ENCODE measurements at places on chromosomes 11 and 22.
A peak's percentile ranks its signal among the peaks of the same experiment; 100 is the strongest.

GRCh38 chr11:74185695-74186094, 14.6 kb downstream of the PPME1 start:
- no peak for DNase-seq

GRCh38 chr11:68408512-68408911, 52.0 kb upstream of the PPP6R3 start:
- no peak for DNase-seq

DNA sequence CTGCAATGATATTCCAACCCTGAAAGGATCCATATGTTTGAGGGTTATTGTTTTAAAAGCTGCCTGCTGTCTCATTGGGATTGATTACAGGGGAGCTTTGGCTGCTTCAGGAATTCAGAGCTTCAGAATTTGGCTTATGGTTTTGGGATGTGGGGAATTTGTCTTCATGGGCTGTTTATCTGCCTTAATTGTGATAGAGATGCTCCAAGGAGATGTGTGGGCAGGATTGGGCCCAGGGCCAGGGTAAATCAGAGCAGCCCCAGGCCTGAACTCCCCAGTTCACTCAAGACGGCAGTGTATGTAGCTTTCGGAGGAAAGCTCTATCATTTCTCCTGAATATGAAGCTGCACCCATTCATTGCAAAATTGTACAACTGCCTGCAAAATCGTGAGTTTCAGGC, 88.5 kb downstream of the ALX4 start:
- DNase-seq: no peak

DNA sequence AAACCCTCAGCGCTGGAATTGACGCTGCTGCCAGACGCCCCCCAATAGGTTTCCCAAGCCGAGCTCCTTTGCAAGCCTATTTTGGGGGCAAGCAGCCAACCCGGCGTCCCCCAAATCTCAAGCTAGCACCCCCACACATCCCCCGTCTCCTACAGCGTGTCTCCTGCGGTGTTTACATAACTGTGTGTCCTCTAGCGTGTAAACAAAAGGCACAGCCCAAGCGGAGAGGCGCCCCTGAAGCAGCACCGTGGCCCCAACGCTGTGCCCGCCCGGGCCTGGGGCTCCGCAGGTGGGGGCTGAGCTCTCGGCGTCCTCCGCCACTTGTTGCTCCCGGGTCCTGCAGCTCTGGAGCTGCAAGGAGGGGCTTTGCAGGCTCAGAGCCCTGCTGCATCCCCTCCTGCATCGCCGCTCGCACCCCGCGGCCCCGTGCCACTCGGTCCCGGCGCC, 1.6 kb downstream of the CADM1 start:
- no peak for DNase-seq

DNA sequence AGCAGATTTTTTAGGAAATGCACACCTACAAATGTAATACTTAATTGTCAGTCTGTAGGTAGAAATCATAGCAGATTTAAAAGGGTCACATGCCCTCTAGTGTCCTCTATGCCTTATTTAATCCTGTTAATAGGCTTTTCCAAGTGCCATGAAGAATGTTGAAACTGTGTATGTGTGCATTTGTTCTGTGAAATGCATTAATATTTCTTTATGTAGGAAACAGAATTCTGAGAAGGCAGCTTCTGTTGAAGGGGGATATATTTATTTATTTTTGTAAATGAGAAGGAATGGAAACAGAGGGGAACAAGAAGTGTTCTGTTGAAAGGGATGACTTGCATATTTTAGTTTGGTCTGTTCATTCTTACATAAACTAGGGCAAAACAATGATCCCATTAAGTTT, 51.0 kb downstream of the SVIP start:
- DNase-seq: no peak

GRCh38 chr11:69889400-69890318, 70.4 kb upstream of the FGF3 start:
- DNase-seq: no peak

- no peak for DNase-seq
Observed at GRCh38 chr11:111347002-111347722, 31.9 kb downstream of the POU2AF1 start.

DNA sequence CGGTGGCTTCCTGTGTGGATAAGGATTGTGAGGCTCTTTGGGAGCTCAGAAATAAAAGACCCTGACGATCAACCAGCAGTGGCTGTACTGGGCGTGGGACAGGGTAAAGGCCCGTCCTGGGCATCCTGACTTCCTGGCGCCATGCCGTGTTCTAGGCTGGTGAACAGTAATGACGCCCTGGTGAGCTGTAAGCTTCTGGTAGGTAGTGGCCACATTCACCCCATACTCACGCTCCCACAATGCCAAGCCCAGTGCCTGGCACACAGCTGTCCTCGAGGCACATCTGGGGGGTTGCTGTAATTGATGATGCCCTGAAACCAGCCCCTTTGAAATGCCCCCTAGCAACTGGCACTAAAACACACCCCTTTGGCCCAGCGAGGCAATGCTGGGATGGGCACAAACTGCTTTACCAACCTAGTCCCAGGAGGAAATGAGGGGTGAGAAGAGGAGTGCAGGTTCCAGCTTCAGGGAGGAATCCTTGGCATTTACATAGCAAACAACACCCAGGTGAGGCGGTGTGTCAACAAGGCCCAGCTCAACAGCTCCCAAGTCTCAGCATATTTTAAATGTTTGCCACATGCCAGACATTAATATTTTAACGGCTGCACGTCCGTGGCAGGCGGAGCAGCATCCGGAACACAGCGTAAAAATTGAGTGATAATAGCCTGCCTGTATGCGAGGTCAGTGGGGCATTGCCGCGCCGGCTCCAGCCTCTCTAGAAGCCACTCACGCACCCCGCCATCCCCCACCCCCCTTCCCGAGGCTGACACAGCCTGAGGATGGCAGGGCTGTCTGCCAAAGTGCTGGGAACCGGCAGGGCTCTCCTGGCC, 79.3 kb downstream of the DSCAML1 start:
- no peak for DNase-seq

DNA sequence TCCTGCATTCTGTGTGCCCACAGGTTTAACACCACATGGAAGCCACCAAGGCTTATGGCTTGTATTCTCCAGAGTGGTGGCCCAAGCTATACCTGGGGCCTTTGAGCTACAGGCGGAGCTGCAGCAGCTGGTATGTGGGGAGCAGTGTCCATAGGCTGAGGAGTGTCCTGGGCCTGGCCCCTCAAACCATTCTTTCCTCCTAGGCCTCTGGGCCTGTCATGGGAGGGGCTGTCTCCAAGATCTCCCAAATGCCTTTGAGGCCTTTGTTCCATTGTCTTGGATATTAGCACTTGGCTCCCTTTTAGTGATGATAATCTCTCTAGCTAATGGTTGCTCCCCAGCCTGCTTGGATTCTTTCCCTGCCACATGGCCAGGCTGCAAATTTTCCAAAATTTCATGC, 6.4 kb upstream of the TBC1D22A start:
- DNase-seq: no peak

DNA sequence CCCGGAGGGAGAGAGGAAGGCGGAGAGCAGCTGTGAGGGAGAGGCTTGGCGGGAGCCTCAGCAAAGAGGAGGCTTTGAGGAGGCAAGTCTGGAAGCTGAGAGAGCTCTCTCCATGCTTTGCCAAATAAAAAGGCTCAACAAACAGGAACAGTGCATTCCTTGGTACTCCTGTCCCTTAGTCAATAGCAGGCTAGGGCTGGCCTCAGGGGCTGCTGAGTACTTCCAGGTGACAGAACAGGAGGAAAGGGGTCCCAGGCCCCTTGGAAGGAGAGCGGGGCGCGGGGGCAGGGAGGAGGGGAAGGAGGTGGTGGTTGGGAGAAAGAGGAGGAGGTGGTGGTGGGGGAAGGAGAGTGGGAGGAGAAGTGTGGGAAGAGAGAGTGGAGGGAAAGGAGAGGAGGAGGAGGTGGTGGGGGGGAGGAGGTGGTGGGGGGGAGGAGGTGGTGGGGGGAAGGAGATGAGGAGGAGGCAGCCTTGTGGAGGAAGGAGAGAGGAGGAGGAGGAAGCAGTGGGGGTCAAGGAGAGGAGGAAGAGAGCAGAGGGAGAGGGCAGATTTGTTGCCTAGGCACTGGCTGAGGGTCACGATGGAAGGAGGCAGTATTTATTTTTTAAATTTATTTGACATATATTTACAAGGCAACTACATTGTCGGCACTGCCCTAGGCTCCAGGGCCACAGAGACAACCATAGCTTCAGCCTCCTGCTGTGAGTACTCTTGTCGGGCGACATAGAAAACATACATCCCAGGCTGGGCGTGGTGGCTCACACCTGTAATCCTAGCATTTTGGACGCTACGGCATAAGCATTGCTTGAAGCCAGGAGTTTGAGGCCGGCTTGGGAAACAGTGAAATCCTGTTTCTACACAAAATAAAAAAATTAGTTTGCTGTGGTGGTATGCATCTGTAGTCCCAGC, 74.2 kb upstream of the ZBED5 start:
- peak; percentile 23 for DNase-seq

GRCh38 chr11:35165423-35166368, 26.7 kb downstream of the CD44 start:
- peak; percentile 77 for DNase-seq

- DNase-seq: no peak
Observed at GRCh38 chr22:33038836-33039235, 19.3 kb downstream of the SYN3 start.

DNA sequence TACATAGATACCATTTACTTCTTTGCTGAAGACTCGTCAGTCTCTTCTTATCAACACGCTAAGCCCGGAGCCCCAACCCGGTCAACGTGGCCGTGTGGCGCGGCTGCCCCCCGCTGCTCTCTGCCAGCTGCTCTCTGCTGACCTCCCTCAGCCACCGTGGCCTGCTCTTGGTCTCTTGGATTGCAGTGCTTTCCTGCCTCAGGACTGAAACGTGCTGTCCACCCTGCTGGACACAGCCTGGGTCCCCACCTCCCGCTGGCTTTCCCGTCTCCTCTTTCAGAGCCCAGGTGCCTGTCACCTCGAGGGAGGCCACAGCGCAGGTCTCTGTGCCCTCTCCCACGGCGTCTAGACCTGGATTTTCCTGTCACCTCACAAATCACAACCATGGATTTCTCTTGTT, 388.1 kb upstream of the B3GAT1 start:
- no peak for DNase-seq

DNA sequence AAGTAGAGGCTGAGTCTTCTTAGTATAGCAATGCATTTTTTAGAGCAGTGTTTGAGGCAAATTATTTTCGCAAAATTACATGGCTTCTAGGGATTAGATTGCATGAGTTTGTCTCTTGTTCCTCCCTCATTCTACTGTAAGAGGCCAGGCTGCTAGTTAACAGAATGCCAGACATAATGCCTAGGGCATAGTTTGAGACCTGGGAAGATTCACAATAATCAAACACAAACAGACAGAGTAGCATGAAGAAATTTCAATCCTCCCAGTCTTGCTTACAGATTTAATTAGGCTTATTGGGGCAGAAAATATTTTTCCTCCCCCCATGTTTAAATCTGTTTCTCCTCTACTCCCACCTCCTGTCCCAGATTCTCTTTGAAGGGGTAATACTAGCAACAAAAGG, 48.3 kb downstream of the ARHGEF12 start:
- DNase-seq: no peak

DNA sequence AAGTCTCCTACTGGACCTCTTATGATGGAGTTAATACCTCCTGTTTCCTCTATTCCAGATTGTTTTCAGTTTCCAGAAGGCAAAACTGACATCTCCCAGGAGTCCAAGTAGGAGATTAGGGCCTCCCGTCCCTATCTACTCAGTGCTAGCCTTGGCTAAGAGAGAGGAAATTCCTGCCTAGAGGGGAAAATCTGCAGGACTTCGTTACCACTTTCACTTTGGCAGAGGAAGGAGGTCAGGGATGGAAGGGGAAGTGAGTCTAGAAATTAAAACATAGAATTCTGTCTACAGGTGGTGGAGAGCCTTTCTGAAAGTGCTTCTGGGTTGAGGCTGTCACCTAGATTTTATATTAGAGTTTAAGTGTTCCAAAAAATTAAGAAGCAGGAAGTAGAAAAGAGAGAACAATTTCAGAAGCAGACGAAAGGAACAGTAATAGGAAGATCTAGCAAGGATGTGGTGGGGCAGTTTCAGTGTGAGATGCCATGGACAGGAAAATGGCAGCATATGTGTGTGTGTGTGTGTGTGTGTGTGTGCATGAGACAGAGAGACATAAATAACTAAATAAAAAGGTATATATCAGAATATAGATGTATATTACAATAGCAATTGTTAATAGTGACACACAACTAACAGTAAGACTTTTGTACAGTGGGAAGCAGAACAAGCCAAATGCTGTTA, 2.4 kb upstream of the TRIM68 start:
- no peak for DNase-seq

Measured in GM10248 (cell line).